ENCODE measurements at places on chromosomes 4 and X.

DNA sequence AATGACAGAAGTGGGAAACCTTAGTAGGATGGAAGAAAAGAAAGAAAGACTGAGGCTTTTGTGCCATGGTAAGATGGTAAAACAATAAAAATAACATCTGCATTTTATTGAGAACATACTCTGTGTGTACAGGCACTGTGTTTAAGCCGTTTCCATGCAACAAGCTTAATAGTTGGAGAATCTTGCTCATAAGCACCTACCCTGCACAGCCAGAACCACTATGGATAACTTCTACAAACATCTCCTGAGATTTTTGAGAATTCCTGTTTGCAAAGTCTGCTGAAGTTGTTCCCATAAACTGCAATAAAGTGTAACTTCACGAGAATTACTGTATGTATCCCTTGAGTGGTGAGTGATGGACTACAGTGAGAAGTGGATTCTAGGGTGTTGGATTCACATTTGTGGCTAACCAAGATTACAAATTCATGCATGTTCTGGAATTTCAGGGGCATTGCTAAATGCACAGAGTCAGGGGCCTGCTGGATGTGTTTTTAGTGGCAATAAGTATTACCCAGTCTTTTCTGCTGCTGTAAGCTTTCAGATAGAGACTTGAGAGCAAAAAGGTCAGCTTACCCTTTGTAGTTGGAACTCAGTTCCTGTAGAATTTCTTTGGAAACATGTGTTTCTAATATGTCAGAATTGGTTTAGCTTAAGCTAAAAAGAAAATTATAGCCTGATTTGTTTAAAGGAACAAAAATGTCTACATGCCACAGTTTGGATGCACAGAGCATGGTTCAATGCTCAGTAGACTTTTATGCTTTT, 132.5 kb downstream of the AFF1 start:
- no peak for DNase-seq

GRCh38 chr4:125688841-125689240, 374.1 kb downstream of the FAT4 start:
- no peak for DNase-seq

DNA sequence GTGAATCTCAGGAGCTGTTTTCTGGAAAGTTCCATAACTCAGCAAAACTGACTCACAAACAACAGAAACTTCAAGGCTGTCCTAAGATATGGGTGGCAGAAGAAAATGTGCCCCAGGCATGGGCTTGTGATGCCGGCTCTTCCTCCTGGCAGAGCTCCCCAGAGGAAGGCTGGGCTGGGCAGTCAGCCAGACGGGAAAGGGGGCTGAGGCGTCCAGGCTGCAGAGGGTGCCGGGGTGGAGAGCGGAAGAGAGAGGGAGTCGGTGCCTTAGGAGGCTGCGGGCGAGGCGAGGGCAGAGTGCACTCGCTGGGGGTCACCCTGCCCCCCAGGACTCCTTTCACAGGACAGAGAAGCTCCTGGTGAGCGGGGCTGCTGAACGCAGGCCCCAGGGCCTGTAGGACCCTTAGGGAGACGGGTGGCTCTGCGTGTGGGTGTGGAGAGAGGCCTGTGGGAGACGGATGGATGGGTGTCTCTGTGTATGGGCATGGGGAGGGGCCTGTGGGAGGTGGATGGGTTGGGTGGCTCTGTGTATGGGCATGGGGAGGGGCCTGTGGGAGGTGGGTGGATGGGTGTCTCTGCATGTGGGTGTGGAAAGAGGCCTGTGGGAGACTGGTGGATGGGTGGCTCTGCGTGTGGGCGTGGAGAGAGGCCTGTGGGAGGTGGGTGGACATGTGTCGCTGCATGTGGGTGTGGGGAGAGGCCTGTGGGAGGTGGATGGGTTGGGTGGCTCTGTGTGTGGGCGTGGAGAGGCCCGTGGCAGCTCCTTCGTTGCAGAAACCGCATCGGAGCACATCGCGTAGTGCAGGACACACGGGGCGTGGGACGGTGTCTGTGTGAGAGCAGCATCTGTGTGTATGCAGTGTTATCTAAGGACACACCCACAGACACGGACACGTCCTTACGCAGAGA, 15.9 kb downstream of the PCGF3 start:
- no peak for DNase-seq

GRCh38 chr4:25163196-25163595, 2.9 kb upstream of the SEPSECS start:
- no peak for DNase-seq

GRCh38 chrX:66021401-66021764, 18.5 kb downstream of the VSIG4 start:
- no peak for DNase-seq

DNA sequence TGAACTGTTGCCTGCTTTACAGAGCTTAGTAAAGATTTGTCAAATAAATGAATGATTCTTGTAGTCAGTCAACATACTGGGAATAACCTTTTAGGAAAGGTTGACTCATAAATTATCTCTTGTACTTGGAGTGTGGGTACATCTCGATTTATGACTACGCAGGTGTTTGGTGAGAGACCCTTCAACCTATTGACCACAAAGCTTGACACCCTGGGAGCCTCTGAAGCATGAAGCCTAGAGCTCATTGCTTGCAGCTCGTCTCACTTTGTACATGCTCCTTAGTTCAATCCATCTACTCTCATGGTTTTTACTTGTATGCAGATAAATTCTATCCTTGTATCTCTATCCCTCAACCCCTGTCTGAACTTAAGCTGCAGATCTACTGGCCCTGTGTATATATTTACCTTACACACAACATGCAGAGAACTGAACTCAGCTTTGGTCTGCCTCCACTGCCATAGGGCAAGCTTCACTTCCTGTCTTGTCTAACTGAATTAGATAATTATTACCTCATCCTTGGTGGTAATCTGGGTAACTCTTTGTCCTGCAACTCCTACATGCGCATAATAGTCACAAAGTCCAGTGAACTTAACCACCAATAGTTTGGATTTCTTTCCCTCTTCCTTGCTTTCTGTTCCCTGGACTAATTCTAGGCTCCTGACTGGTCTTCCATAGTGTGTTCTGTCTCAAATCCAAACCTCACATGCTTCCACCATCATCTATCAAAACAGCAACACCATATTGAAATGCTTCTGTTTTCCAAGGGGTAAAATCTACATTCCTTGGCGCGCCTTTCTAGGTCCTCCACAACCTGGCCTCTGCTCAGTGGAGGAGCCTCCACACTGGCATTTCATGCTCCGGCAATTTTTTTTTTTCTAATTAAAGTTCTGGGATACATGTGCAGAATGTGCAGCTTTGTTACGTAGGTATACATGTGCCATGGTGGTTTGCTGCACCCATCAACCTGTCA, 32.2 kb upstream of the FAT1 start:
- DNase-seq = no peak

DNA sequence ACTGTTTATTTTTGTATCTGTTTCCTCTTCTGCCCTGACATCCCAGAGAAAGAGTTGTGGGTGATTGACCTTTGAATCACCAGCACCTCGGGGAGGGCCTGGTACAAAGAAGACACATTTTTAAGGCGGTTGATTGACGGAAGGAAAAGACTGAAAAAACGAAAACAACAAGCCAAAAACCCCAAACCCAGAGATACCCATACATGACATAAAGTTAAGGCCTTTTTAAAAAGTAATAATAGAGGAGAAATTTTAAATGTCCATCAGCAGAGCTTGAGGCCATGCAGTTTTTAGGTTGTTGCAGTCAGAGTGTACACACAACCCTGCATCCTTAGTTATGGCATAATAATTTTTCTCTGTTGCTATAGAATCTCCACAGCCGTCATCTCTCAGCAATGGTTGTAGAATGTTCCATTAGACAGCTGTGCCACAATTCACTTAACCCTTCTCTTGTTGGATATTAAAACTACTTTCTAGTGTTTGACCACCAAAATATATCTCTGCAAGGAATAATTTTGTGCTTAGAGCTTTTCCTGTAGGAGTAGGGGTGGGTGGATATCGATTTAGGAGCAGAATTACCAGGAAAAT, 110.2 kb downstream of the GNL3L start:
- no peak for DNase-seq

- DNase-seq = no peak
These were observed 128.5 kb downstream of the PPA2 start for GRCh38 chr4:105345358-105345757.

DNA sequence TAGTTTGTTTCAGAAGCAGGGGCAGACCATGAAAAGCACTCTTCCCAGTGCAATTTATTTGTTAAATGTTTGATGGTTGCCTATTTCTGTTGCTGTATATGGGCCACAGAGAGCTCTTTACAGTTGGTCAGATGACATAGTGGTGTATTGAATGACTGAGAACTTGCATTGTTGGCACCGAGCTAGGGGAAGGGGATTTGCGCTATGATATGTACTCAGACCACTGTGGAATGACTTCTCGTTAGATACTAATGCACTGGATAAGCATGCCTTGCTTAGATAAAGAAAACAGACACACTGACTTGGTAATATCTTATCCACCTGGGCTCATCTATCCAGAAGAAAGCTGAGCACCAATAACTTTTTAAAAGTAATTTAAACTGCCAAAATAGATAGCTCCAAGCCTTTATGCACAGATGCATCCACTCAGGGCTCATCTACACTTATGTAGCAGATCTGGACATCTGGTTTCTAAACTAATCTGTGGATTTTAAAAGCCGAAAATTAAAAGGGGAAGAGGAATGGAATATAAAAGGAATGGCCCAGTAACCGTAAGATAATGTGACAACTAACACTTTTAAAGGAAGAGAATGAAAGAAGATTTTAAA, 132.7 kb downstream of the GATB start:
- DNase-seq = no peak

DNA sequence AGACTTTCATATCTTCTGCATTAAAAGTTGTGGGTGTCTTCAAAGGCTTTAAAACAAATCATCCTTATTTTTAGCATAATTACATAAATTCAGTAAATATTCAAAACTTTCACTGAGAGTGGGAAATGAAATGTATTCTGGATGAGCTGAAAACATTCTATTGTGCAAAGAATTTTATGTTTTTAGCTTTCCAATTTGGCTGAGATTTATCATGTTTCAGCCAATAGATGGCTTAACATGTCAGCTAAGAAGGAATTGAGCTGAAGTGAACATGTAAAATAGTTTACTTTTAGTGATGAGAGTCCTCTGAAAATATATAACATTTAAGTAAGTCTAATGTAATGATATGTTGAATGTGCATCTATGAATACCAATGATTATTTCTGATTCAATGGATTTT, 213.5 kb upstream of the GIMD1 start:
- no peak for DNase-seq

- no peak for DNase-seq
These were observed 564 bp downstream of the PGK1 start for GRCh38 chrX:78104447-78105176.

DNA sequence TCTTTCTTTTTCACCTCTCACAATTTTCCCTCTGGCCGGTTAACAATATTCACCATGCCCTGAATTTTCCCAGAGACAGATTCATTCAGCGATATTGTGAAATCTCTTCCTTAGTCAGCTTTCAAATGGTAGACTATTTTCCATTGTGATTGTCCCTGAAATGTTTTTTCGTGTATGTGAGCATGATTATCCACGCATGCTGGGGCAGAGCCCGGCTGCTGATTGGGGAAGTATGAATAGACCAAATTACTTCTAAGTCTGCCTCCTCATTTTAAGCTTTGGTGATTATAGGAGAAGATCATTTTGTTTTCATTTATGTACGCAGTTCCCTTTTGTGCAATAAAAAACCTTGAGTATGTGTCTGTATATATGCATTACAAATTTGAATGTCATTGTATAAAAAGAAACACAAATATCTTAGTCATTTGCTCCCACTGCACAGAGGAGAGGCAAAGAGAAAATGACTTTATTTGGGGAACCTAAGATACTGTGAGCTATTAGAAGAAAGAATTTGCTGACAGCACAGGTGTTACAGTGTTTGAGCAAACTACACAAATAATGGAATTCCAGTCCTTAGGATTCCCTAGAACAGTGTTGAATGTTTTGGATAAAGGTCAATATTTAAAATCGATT, 11.3 kb downstream of the DTHD1 start:
- DNase-seq = no peak

- no peak for DNase-seq
These were observed 20.3 kb downstream of the QRFPR start for GRCh38 chr4:121360495-121360894.

DNA sequence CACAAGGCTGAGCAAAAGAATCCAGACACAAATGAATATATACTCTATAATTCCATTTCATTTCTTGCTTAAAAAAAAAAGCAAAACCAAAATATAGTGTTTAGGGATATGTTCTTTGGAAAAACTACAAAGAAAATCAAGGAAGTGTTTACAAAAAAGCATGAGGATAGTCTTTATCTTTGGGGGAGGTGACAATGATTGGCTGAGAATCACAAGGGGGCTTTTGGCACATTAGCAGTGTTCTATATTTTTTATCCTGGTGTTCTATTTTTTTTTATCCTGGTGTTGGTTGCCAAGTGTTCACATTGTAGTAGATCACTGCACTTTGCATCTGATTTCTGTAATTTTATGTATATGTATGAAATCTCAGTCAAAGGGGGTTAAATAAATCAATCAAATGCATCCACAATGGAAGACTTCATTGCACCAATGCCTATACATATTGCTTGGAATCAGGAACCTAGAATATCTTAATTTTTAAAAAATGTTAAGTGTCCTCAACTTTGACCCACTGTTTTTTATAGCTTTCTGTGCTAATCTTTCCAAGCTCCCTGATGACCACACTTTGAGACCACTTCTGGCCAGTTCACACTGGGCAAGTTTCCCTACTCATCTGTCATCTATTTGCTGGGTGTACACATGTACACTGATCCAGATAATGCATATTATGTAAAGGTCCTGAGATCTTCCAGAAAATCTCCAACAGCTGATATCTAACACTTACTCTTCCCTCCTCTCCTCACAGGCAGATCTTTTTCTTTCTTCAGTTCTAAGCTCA, 3.7 kb downstream of the TBC1D9 start:
- no peak for DNase-seq

DNA sequence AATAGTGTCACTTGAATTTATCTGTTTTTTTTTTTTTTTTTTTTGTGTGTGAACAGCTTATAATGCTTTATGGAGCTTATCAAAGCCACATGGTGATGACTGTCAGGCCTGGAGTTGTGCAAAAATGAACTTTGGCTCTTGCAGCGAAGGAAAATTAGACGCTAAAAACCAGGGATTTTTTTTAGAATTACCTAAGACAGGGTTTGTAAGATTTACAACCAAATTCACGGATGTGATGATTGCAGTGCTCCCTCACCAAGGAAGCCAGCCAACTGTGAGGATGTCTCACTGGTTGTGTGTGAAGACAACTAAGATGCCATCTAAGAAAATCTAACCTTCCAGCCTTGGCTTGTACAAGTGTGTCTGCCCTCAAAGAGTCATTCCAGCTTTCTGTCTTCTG, 127.1 kb upstream of the SLC4A4 start:
- no peak for DNase-seq

- DNase-seq = no peak
These were observed at the start of gene KIT for GRCh38 chr4:54657551-54658251. KIT (plus strand) TSS chr4:54657957; CDS start chr4:54658015, 58 bp downstream.

DNA sequence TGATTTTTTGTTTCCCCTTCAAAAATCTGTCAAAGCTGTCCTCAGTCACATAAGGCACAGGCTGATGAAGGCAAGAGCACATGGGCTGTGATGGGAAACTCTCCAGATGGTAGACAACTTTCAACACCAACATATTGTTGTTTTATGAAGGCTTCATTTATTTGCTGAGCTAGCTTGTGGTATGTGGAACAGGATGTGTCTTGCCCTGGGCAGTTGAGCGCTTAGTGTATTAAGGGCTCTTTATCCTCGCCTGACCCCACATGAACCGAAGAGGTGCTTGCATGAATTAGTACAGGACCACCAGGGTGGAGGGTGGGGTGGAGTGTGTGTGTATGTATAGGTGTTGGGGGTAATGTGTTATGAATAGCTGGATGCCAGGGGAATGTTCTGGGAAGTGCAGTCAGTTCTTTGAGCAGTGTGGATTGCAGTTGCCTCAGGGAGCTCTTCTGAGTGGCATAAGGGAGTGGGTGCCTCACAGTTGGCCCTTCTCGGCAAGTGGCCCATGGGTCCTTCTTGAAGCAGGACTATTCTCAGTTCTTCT, 103.1 kb downstream of the PHEX start:
- DNase-seq = no peak

Data from stimulated activated CD8-positive, alpha-beta memory T cell treated with anti-CD3 and anti-CD28 coated beads, Interleukin-12 subunit alpha, Interleukin-12 subunit beta, amount 100 ng/mL, for 1 hour (primary cell).